ENCODE measurements at places on chromosomes 13 and 19.
A peak's percentile ranks its signal among the peaks of the same experiment; 100 is the strongest.

DNA sequence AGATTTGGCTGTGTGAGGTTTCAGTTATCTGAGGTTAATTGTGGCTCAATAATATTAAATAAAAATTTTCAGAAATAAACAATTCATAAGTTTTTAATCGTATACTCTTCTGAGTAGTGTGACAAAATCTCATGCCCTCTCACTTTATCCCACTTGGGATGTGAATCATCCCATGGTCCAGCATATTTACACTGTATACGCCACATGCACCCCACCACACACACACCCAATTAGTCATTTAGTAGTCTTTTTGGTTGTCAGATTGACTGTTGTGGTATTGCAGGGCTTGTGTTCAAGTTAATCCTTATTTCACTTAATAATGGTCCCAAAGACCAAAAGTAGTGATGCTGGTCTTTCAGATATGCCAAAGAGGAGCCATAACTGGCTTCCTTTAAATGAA is 66.4 kb upstream of the PCDH9 start:
- DNase-seq: peak; percentile 14

DNA sequence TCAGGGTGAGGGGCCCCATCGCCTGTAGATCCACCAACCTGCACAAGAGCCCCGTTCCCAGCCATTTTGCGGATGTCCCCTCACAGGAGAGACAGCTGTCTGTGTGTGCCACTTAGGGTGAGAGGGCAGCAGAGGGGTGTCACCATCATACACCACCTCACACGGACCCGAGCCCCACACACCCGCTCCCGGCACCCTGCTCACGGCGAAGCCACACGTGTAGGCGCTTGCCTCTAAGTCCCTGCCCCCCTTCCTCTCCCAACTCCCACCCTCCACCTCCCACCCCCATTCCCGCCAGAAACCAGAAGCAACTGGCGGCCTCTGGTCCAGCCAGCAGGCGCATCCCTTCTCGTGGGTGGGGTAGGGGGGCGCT is 4.0 kb upstream of the DPF1 start:
- no peak for DNase-seq

- DNase-seq: no peak
These were observed 14.0 kb upstream of the TNFSF14 start for GRCh38 chr19:6683971-6684370.

- no peak for DNase-seq
These were observed 55.4 kb upstream of the USE1 start for GRCh38 chr19:17159466-17160393.

- peak; percentile 89 for DNase-seq
These were observed at the start of gene ATP5F1D for GRCh38 chr19:1241417-1242095. Gene ATP5F1D (plus strand): TSS chr19:1241751. CDS start chr19:1241851, 100 bp downstream.

Data from brain microvascular endothelial cell (primary cell).